ENCODE measurements at places on chromosomes 5 and 9.

- DNase-seq = no peak
Observed at GRCh38 chr9:134566936-134567335, 74.7 kb upstream of the COL5A1 start.

- no peak for DNase-seq
Observed at GRCh38 chr9:86809759-86810367, 137.4 kb downstream of the GAS1 start.

- DNase-seq = no peak
Observed at GRCh38 chr5:149915392-149916260, 29.0 kb downstream of the PDE6A start.

- no peak for DNase-seq
Observed at GRCh38 chr9:6692433-6692832, 46.9 kb upstream of the GLDC start.

- DNase-seq = no peak
Observed at GRCh38 chr5:128402506-128402905, 135.5 kb downstream of the FBN2 start.

- no peak for DNase-seq
Observed at GRCh38 chr5:88145611-88146467, 122.8 kb downstream of the TMEM161B start.

DNA sequence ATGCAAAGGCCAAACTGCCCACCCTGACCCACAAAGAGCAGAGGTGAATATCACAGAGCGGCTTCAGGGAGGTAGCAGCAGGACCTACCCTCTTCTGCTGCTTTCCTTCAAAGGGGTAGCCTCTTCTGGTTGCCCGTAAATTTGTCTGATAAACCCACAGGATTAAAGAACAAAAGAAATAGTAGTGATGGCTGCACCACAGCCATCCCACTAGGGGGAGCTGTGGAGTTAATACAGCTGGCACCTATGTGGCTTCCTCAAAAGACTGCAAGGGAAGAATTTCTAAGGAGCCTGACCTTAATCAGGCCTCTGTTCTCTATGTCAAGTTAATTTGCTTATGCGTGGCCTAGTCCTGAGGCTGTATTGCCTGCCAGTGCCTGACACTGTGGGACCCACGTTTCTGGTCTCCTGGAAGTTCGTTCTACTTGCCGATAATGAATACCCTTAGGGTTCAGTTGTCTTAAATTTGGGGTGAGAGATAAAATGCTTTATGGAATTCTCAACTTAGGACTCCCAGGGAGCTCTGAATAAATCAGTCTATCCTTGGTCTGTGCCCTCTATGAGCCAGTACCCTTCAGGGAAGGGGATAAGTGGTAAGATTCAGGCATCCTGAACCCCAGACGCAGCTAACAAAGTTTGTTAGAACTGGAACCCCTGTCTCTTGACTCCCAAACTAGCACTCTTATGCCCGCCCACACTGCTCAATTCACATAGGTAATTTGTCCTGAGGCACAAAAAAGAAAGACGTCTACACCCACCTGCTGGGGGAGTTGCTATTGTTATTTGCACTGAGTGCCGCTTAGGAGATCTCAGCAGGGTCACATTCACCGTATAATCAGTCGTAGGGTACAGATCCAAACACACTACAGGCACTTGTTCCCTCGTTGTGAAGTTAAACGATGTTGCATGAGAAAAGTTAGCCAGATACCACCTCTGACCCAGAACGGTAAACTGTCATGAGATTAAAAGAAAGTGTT lies 77.1 kb downstream of the SUSD1 start:
- no peak for DNase-seq

GRCh38 chr5:32498484-32498883 lies 53.9 kb upstream of the ZFR start:
- DNase-seq = no peak

- DNase-seq = no peak
Observed at GRCh38 chr5:113103330-113103729, 126.7 kb downstream of the DCP2 start.

- no peak for DNase-seq
Observed at GRCh38 chr9:95225726-95226106, 91.8 kb downstream of the FANCC start.

- no peak for DNase-seq
Observed at GRCh38 chr5:86881493-86882090, 263.9 kb downstream of the COX7C start.

GRCh38 chr9:37561682-37562081 lies 14.5 kb downstream of the FBXO10 start:
- DNase-seq = no peak

DNA sequence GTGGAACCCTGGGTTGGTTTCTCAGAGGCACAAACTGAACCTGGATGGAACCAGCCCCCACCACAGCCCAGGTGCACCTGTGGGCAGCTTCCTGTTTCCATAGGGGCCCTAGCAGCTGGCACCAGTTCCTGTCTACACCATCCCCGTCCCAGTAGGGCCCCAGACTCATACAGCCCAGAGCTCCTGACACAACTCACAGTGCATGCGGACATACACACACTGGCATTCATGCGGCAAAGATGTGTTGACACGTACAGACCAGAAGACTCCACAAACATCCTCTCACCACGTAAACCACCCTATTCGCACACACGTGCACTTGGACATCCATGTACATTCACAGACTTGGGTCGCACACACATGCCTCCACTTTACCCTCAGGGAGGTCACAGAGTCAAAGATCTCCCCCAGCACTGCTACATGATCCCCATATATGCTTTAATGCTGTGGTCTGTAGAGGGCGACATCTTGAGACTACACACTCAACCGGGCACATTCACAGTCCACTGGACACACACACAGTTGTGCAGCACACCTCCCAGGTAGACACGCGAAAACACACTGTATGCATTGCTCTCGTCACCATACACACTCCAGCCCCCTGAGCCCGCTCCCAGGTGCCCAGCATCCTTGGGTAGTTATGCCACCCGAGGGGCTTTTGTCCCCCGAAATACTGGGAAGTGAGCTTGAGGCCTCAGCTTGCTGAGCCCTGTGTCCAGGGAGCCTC lies 22.4 kb downstream of the CXXC5 start:
- no peak for DNase-seq

GRCh38 chr5:148956477-148957385 lies 106.1 kb downstream of the SH3TC2 start:
- no peak for DNase-seq

GRCh38 chr5:98891591-98891990 lies 37.2 kb downstream of the CHD1 start:
- DNase-seq = no peak

DNA sequence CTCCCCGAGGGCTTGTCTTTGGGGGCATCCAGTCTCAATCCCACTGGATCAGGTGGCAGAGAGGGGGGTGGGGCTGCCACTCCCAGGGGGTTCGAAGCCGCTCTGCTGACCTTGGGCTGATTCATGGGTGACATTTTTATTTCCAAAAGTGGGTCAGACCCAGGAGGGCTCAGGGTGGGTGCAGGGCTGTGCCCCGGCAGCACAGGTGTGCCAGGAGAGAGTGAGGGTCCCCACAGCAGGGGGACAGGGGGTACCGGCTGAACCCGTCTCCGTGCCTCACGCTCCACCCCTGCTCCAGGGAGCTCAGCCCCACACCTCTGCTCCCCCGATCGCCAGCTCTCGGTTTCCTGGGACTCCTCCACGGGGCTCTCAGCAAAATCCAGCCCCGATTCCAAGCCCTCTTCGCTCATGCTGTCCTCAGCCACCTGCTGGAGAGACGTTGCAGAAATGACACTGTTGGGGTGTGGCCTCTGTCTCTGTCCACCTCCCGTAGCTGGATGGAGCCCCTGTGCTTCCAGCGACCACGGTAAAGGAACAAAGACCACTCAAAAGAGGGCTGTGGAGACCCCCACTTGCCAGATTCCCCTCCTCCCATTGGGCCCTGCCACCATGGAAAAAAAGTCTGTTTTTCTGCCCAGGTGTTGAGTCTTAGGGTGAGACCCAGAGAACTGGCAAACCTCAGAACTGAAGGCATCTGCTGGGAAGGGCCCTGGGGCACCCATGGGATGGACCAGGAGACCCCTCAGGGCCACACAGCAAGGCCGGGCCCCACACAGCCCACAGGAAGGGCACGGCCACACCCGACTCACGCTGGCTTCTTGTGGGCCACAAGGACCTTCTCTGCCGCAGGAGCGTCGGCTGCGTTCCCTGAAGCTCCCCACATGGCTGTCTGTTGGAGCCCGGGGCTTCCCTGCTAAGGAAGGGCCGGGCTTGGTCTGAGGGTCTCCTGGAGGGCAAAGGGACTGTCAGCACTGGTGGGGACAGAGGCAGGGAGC lies 10.6 kb upstream of the QSOX2 start:
- no peak for DNase-seq

- DNase-seq = no peak
Observed at GRCh38 chr9:90092508-90092907, 487.7 kb downstream of the GADD45G start.

DNA sequence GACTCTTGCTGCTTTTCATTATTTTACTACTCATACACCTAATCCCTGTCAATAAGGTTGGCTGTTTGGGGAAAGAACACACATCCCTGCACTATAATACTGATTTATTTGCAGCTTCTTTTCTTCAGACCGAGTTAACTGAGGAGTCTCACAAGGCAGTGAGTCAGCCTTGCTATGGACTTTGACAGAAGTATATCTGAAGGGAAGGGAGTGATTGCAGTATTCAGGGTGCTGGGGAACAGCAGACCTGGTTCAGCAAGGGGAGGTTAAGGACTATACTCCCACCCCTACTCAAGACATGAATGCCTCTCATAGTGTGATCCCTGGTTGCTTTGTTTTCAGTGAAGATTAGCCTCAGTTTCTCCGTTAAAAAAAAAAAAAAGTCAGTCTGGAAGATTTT lies 99.8 kb downstream of the TLE4 start:
- DNase-seq = no peak

DNA sequence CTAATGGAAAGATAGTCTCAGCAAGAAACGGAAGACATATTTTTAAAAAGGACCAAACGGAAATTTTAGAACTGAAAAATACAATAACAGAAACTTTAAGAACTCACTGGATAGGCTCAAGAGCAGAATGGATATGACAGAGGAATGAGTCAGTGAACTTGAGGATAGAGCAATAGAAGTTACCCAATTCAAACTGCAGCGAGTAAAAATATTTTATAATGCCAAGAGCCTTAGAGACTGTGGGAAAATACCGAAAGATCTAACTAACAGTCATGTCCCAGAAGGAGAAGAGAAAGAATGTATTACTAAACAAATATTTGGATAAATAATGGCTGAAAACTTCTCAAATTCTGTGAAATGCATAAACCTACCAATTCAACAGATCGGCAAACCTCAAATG lies 40.8 kb downstream of the ADAMTS2 start:
- no peak for DNase-seq

DNA sequence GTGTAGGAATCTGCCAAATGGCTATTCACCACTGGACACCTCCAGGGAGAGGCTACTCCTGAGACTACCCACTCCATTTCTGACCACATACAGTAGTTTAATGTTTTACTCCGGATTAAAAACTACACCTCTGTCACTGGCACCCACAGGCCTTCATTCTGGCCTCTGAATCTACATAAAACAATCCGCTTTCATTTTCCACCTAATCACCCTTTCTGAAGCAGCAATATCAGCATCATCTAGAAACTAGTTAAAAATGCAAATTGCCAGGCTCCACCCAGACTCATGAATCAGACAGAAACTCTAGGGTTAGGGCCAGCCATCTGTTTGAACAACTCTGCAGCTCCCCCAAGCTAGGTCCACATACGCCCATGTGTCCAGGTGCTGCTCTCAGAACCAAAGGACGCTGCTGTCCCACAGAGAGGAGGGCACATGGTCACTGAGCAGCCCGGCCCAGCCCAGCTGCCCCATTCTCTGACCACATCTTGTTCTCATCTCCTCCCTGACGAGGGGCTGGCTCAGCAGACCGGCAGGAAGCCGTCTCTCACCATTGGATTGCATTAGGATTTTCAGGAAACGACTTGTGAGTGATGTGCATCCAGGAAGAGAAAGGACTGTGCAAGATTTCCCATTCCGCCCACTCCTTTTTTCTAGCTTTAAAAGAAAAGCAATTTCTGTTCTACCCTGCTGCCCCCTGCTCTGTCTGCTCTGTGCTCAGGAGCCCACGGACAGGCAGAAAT lies 34.7 kb downstream of the ADAM19 start:
- peak; percentile 80 for DNase-seq

GRCh38 chr5:14741801-14742440 lies 77.4 kb downstream of the OTULIN start:
- no peak for DNase-seq

DNA sequence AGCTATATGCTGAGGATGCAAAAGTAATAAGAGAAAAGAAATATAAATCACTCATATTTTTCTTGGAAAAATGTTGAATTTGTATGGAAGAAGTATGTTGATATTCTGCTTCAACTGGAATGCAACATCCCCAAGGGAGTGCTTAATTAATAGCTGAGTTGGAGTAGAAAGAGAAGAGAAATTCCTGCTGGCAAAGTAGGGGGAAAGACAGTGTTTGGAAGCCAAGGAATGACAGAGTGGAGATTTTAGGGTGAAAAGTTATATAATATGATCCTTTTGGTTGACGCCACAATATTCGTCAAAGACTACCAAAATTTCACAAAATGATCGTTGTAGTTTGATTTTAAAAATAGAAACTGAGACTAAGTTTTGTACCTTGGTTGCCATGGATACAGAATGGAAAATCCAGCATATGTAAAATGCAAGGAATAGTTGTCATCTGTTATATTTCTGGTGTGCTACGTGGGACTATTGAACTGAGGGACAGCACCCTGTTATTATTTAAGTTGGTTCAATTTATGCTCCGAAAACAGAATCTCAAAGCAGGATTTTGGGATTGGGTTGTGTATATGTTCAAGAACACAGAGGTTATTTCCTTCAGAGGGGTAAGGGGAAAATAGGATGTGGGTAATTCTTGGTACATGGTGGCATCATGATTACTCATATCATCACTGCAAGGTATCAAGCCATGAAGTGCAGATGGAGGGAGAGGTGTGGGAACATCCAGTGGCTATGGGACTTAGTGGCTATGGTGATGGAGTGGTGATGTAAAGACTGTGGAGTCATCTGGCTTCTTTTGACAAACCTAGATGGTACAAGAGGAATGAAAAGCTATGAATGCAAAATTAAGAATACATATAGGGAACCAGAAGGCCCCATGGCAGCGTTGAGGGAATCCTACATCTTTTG lies 61.0 kb downstream of the SUB1 start:
- no peak for DNase-seq

- DNase-seq = no peak
Observed at GRCh38 chr9:98955259-98955658, 11.6 kb downstream of the COL15A1 start.

- DNase-seq = no peak
Observed at GRCh38 chr5:133398646-133399101, 213.7 kb downstream of the FSTL4 start.

DNA sequence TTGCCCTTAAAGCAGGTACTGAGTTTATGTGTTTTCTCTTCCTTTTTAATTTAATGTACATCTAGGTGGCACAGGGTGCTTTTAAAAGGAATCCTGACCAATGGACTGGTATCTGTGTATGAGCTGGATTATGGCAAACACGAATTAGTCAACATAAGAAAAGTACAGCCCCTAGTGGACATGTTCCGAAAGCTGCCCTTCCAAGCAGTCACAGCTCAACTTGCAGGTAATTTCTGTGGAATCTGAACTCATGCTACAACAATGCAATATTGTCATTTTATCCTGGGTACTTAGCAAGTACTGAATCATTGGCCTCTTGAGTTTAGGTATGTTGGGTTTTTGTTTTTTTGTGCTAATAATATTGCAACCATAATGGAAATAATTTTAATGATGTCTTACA lies 14.4 kb upstream of the TMOD1 start:
- no peak for DNase-seq

GRCh38 chr9:70134360-70134759 lies 90.7 kb downstream of the MAMDC2 start:
- DNase-seq = no peak

GRCh38 chr5:1163366-1163765 lies 38.0 kb upstream of the SLC6A19 start:
- no peak for DNase-seq

- DNase-seq = no peak
Observed at GRCh38 chr5:59317023-59317773, 576.3 kb downstream of the PDE4D start.
